ENCODE measurements at places on chromosomes 4 and X.

- DNase-seq, result no peak
Measured at GRCh38 chr4:176781739-176782100, 11.0 kb downstream of the VEGFC start.

DNA sequence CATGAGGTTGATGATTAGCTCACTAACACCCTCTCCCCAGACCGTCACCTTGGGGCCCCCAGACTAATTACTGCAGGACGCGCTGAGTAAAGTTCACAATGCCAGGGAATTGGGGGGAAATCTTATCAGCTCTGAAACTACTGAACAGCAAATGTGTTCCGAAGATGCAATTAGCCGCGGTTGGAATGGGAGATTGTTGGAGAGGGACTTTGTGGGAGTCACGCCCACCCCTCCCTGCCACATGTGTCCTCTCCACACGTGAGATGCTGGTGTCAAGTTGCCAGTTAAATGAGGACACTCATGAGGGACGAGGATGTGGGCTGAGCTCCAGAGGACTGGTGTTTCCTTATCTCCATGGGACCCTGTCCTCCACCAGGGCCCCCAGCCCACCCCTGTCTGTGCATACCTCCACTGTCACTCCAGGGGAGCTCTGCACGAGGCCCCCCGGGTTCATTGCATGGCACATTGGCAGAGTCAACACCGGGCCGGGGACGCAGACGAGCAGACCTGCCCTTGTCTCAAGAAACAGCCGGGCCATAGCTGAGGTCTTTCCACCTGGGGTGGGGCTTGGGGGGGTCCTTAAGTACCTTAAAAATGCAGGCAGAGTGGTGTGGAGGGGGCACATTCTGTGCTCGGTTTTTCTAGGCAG lies 175.4 kb upstream of the PSAPL1 start:
- DNase-seq, result no peak

GRCh38 chrX:68083510-68083909 lies 349.8 kb downstream of the OPHN1 start:
- DNase-seq, result no peak

- no peak for DNase-seq
Measured at GRCh38 chr4:36919721-36920120, 324.8 kb upstream of the NWD2 start.

DNA sequence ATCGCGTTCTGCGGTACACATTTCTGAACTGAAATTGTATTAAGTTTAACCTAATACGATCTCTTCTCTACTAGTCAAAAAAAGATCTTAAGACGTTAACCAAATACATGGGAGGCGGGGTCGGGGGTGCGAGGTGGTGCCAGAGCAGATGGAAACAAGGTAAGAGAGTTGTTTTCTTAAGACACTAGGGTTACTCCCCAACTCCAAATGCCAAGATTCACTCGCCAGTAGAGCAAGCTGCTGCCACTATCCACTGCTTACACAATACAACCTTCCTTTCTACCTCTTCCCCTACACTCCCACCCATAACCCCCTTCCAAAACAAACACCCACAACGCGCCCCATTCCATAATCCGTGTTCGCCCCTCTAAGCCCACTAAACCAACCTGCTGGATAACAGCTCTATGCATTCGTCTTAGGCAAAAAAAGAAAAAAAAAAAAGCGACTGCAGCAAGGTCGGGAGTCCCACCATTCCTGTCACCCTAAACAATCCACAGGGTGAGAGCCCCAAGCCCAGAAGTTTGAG lies 1.3 kb downstream of the LCORL start:
- DNase-seq, result no peak

GRCh38 chrX:52353838-52354237 lies 15.0 kb upstream of the XAGE2 start:
- DNase-seq, result no peak

GRCh38 chr4:138841343-138841742 lies 174.2 kb upstream of the NOCT start:
- DNase-seq, result no peak

GRCh38 chrX:47941423-47941822 lies 62.4 kb downstream of the ZNF182 start:
- no peak for DNase-seq

DNA sequence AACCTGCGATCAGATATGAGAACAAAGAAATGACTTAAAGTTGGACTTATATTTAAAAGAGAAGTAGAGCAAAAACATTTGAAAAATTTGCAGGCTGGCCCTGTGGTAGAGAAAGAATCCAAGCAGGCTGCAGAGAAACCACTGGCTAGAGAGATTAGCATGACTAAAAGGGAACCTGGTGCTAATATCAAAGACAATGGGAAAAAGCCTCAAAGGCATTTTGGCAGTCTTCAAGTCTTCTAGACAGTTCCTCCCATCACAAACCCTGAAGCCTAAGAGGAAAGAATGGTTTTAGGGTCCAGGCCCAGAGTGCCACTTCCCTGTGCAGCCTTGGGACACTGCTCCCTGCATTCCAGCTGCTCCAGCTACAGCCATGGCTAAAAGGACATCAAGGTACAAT lies 33.4 kb downstream of the KCTD8 start:
- DNase-seq, result no peak

GRCh38 chrX:15501506-15501905 lies 899 bp downstream of the BMX start:
- DNase-seq, result no peak

DNA sequence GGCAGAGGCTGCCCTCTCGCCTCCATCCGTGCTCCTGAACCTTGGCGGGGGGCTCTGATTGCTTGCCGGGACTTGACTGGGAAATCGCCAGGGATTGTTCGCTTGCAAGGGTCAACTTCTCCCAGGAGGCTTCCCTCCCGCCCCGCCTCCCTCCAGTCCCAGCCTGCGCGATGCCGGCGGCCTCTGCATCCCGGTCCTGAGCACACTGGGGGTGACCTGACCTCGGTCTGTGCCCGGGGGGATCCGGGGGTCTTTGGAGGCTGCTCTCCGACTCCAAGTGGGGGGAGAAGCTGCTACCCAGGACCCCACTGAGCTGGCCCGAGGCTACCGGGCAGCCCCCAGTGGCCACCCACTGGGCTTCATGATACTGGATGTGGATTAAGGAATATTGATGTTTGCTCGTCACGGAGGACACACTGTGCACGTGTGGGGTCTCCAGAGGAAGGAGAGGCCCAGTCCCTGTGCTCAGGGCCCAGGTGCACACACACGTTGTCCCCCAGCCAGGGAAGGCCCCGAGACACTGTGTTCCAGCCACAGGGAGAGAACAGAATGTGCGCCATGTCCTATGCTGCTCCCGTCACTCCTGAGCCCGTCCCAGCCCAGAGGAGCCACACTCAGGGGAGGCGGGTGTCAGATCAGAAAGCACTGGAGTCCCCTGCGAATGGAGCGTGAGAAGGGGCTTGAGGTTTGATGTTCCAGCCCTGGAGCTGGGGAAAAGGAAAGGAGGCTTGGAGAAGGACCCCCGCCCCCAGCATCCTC lies 55.9 kb upstream of the NKX1-1 start:
- DNase-seq, result no peak

- DNase-seq, result no peak
Measured at GRCh38 chr4:87838890-87839591, 6.3 kb downstream of the MEPE start.

GRCh38 chrX:153766098-153766817 lies 2.2 kb downstream of the PLXNB3 start:
- DNase-seq, result no peak

GRCh38 chr4:70908993-70909556 lies 6.9 kb downstream of the MOB1B start:
- DNase-seq, result no peak

GRCh38 chr4:70556856-70557255 lies 35.2 kb upstream of the AMBN start:
- no peak for DNase-seq

DNA sequence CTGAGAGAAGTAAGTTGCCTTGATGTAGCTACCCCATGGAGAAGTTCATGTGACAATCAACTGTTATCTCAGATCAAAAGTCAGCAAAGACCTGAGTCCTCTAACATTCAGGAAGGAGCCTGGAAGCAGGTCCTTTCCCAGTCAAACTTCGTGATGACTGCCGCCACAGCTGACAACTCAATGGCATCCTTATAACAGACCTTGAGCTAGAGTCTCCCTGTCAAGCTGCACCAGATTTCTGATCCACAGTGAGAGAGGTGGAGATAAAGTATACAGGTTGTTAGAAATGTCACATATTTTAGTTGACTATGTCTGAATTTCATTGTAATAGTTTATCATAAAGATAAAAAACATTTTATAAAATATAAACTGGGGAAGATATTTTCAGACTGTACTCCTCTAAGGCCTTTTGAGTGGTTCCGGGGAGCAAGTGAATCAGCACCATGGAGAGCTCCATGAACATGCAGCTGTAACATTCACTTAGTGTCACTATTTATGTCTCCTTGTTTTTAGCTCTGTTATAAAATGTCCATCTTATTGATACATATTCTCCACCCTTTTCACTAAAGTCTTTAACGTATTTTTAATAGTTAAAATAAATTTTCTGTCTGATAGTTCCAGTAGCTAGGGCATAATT lies 1653.5 kb upstream of the AGA start:
- DNase-seq, result no peak

- DNase-seq, result no peak
Measured at GRCh38 chrX:98029861-98030260, 1146.2 kb downstream of the RPA4 start.

GRCh38 chrX:44914532-44915198 lies 41.7 kb downstream of the KDM6A start:
- no peak for DNase-seq

DNA sequence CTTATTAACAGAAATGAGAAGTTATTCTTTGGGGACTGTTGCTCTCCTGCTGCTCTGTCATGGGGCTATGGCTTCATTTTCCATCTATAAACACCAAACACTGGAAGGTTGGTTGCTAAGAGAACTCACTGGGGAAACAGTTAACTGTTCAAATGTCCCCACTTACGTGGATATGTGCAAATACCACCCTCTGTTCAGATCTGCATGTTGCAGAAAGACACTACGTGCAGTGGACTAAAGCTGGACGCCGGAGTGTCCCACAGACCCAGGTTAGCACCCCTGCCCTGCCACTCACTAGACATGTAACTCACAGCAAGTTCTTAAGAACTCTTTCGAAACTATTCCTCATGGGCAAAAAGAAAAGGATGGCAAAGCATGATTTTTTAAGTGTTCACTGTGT lies 62.1 kb downstream of the SORBS2 start:
- DNase-seq, result no peak

DNA sequence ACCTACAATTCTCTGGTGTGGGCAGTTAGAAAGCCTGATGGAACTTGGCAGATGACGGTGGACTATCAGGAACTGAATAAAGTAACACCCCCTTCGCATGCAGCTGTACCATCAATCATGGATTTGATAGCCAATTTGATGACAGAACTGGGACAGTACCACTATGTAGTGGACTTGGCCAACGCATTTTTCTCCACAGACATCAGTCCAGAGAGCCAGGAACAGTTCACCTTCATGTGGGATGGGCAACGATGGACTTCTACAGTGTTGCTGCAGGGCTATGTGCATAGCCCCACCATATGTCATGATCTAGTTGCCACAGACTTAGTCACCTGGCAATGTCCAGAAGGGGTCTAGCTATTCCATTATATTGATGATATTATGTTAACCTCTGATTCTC lies 54.5 kb upstream of the CCDC149 start:
- DNase-seq, result no peak

DNA sequence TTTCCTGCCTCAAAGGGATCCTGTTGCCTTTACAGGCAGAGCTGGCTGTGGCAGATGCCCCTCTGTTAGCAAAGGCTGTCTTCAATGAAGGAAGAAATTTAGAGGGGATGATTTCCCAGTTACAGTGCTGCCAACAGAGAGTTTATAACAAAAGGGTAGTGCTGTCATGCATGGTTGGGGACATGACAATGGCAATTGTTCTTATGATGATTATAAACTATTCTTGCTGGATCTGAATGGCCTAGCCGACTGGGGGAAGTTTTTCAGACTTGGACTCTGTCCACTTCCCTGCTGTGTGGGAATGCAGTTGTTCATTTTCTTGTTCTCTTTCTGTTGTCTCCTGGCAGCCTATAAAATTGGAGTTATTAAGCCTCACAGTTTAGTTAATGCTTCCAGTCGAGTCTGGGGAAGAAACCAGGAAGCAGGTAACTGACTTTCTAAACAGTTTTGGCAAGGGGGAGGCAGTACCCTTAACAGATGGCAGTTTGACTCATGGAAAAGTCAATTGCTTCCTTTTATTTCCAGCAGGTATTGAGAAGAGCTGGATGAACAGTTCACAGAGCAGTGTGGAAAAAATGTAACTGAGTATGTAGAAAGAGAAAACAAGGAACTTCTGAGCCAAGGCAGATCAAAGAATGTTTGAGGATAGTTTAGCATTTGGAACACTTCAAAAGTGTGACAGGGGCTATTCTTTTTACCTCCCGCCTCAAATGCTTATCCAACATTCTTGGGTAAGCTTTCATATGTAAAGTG lies 582.6 kb downstream of the RAPGEF2 start:
- no peak for DNase-seq

DNA sequence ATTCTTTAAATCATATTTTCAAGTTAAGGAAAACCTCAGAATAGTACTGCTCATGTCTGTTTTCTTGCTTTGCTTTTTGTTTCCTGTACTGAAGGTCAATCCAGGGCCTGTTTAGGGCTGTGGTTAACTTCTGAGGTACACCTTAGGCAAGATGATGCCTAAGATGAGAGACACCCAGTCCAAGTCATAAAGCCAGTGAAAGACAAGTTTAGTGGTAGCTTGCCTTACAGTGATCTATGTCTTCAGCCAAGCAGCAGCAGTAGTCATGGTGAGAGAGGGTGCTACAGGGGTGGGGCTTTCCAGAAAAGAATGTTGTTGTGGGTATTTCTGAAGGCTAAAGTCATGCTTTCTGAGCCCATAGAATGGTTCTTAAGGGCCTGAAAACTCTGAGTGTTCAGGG lies 173.7 kb downstream of the VSIG4 start:
- no peak for DNase-seq

DNA sequence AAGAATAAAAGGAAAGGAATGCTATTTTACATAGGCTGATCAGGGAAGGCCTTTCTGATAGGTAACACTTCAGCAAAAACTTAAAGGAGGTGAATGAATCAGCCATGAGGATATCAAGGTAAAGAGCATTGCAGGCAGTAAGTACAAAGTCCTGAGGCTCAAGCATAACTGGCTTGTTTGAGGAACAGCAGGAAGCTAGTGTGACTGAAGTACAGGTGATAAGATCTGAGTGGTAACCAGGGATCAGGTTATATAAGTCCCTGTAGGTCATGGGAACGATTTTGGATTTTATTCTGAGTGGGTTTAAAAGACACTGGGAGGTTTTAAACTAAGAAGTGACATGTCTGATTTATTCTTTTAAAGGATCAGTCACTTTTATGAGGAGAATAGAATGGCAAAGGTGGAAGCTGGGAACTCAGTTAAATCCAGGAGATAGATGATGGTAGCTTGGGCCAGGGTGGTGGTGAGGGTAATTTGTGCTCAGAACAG lies 47.1 kb upstream of the THOC2 start:
- DNase-seq, result no peak

- no peak for DNase-seq
Measured at GRCh38 chr4:110849461-110849860, 226.6 kb upstream of the PITX2 start.
